Hippocampal formation (tissue), 2 donors: ENCODE measurements at places on chromosomes 5 and 9.

DNA sequence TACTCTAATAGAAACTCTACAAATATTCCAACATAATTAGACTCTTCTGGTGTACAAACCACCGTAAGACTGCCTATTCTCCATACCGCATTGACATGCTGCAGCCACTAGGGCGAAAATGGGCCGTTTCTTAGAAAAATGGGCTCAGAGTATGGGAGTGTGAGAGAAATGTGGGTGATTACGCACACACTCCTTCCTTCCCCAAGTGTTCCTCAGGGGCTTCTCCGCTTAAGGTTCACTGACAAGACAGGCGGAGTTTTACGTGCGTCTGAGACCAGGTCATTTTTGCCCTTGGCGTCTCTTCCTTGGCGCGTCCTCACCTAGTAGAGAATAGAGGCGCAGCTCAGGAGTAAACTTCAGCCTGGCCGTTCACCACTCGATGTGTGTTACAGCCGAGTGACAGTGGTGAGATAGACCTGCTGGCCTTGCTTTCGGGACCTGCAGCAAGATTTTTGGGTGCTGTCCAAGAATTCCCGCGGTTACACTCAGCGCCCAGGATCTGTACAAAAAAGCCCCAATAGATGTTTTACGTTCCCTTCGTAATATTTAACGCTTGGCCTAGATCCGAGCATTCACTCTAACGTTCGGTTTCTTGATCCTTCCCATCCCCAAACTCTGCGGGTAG lies 1.8 kb upstream of the NTRK2 start:
- DNase-seq = no peak

GRCh38 chr5:11007269-11007870 lies 246.3 kb upstream of the DAP start:
- DNase-seq = no peak

- DNase-seq = peak; percentile 2
Measured at GRCh38 chr5:74877624-74878304, 11.6 kb upstream of the FAM169A start.

GRCh38 chr5:108361771-108362170 lies 20.1 kb downstream of the FBXL17 start:
- no peak for DNase-seq

GRCh38 chr5:203246-203930 lies 12.1 kb downstream of the LRRC14B start:
- DNase-seq = no peak

GRCh38 chr5:59390989-59391388 lies 502.5 kb downstream of the PDE4D start:
- no peak for DNase-seq
